Smooth muscle cell of bladder (primary cell): ENCODE measurements at places on chromosomes 1 and 21. TPM values are rescaled to one million over a fixed set of nuclear protein-coding genes. Genes with fewer than 3 reads are reported as not detected.

Gene LRRC38
- 0.09 and 0.28 TPM in 2 replicates for total RNA-seq

Gene PSMG1
- 56.9 and 62.3 TPM in 2 replicates for total RNA-seq

Gene GBP6
- total RNA-seq, result under 0.01 TPM in 1 of 2 replicates, not detected in the other

Gene E2F2
- under 0.01 and 0.14 TPM in 2 replicates for total RNA-seq

Gene HMGCS2
- under 0.01 TPM in 1 of 2 replicates, not detected in the other for total RNA-seq

Gene IL22RA1
- total RNA-seq, result not detected in 2 replicates

Gene INSRR
- not detected in 2 replicates for total RNA-seq

Gene ACOT11
- 1.8 and 6.6 TPM in 2 replicates for total RNA-seq

Gene RNU1-2
- 3,030 and 4,050 TPM in 2 replicates for total RNA-seq

Gene CELA3B
- total RNA-seq, result not detected in 2 replicates

Gene ZNF697
- 8.7 and 10.2 TPM in 2 replicates for total RNA-seq

Gene IFNLR1
- not detected in 2 replicates for total RNA-seq

Gene EPHA10
- total RNA-seq, result 0.14 TPM in 1 of 2 replicates, not detected in the other

Gene C1orf56
- total RNA-seq, result 0.85 and 2.2 TPM in 2 replicates

Gene KIF14
- total RNA-seq, result 1.2 and 1.3 TPM in 2 replicates
